ENCODE measurements at places on chromosomes 5 and 9.

GRCh38 chr9:20526500-20527319 is 95.6 kb downstream of the MLLT3 start:
- DNase-seq, result no peak

- DNase-seq, result no peak
Measured at GRCh38 chr5:157549954-157550549, 25.5 kb downstream of the ADAM19 start.

DNA sequence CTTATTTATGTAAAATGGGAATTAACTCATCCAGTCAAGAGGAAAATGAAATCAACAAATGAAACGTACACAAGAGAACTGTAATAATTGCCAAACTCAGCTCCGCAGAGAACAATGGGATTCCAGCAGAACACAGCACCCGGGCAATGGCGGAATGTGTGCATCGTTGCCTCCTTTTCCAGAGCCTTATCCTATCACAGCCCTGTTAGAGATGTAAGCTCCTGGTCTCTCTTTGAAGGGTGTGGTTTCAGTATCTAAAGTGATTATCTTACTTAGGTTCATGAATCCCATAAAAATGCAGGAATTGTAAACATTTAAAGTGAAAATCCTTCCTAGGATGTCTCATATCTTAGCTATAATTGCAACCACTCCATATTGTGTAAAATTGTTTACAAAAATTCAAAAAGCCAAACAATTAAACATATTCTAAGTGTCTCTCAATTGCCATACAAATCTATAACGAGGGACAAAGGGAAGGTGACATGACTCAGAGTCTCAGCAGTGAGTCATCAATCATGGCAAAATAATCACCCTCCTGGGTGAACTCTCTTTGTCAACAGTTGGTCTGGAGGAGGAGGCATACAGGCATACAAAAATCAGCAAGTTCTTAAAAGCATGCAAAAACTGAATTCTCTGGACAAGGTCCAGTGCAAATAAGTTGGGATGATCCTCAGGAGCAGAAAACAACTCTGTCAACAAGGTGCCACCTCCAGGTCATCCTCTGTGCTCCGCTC is 22.6 kb downstream of the SEMA5A start:
- DNase-seq, result no peak

DNA sequence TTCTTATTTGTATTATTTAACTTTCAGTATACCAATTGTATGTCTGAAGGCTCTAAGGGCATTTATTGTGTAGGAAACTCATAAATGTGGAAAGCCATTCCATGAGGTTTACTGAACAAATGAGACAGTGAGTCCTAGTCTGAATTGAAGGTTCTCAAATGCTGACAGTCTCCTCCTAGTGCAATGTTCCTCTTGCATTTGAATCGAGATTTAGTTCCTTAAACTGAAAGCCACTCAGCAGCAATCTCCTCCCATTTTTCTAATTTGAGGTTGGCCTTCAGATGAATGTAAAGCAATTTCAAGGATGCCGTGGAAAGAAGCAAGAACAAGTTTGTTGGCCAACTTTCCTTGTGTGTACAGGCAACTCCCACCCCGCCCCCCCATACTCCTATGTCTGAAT is 493.2 kb upstream of the KLF4 start:
- peak; percentile 46 for DNase-seq

DNA sequence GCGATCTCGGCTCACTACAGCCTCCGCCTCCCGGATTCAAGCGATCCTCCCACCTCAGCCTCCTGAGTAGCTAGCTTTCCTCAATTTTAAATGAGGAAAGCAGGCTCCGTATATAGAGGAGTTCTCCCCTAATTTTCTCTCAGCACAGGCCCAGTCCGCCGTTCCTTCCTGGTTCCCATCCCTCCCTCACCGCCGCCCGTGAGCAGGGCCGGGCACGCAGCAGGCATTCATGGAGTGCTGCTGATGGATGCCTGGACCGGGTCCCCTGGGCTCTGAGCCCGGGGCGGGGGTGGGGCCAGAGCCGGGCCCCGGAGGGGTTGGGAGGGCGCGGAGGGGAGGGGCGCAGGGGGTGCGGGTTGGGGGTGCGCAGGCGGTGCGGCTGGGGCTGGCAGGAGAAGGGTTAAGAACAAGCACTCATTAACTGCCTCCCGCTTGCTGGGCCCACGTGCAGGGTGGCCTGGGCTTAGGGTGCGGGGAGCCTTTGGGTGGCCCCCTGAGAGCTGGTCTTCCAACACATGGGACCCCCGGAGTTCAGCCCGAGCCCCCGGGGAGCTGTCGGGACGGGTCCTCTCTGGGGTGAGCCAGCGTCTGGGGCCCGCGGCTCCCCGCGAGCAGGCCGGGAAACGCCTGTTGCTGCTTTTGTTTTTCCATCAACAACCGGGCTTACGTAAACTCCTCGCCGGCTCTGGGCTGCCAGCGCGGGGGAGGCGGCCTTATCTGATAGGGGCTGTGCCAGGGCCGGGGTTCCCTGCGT is 33.7 kb downstream of the LHX2 start:
- peak; percentile 58 for DNase-seq

DNA sequence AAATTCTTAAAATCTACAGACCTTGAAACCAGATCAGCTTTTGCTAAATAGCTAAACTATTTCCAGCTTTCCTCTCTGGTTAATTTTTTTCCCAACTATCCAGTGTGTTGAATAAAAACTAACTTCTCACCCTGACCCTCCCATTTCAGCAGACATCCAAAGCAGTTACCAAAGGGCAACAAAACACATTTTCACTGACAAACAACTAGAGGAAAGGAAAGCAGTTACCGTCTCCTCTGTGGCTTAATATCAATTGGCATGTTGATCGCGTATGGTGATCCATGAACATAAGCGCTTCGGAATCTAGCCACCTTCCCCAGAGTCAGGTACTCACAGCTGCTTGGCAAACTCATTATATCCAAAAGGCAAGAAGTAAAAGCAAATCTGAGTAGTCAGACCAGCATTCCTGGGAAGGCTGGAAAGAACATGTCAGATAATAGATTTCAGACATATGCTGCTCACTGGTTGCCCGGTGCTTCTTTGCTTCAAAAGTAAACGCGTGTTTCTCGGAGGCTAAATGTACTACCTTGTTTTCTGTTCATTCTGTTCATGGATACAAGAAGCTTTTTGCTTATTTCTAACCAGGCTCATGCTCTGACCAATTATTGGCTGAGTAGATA is 463.4 kb downstream of the PDE4D start:
- DNase-seq, result no peak

DNA sequence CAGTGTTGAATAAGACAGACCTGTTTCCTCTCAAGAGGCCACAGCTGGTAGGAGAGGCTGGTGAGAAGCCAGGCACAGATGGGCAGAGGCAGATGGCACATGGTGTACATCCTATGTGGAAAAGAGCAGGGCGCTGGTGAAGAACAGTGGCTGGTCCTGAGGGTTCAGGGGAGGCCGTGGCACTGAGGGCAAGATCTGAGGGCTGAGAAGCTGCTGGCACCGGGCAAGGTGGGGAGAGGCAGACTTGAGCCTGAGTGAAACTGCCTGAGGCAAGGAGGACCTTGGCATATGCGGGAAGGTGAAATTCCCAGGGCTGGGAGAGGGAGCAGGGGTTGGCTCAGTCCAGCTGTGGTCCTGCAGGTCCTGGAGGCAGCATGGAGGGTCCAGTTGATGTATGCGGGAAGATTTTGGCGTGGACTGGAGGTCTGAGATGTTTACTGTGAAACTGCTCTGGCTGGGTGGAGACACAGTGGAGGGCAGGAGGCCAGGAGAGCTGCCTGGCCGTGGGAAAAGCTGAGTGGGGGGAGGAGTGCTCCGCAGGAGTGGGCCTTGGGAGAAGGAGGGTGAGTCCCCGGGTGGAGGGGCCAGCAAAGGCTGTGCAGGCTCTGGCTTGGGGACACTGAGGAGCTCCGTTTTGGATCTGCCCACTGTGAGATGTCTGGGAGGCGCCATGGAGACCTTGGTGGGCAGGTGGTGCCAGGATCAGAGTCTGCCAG is 2.6 kb downstream of the MAN1B1 start:
- no peak for DNase-seq

- DNase-seq, result no peak
Measured at GRCh38 chr9:89738137-89738932, 133.5 kb downstream of the GADD45G start.

DNA sequence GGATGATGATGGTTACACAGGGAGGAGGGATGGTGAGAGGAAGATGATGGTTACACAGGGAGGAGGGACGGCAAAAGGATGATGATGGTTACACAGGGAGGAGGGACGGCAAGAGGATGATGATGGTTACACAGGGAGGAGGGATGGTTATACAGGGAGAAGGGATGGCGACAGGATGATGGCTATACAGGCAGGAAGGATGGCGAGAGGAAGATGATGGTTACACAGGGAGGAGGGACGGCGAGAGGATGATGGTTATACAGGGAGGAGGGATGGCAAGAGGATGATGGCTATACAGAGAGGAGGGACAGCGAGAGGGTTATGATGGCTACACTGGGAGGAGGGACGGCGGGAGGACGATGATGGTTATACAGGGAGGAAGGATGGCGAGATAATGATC is 64.1 kb upstream of the FCN1 start:
- DNase-seq, result no peak

- DNase-seq, result no peak
Measured at GRCh38 chr5:102834438-102834964, 79.4 kb downstream of the PAM start.

DNA sequence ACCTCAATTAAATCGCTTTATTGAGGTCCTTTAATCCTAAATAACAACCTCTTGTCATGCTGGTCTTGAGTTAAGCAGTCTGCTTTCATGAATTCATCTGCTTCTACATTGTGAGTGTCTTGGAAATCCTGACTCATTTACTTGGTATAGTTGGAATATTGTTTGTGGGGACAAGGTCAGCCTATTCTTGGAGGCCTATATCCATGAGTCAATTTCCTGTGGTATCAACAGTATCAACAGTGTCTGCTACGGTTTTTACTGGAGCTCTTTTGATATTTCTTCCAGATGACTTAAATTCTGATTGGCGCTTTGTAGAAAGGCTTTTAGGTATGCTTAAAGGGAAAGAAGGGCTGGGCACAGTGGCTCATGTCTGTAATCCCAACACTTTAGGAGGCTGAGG is 71.2 kb upstream of the PARP8 start:
- DNase-seq, result no peak

DNA sequence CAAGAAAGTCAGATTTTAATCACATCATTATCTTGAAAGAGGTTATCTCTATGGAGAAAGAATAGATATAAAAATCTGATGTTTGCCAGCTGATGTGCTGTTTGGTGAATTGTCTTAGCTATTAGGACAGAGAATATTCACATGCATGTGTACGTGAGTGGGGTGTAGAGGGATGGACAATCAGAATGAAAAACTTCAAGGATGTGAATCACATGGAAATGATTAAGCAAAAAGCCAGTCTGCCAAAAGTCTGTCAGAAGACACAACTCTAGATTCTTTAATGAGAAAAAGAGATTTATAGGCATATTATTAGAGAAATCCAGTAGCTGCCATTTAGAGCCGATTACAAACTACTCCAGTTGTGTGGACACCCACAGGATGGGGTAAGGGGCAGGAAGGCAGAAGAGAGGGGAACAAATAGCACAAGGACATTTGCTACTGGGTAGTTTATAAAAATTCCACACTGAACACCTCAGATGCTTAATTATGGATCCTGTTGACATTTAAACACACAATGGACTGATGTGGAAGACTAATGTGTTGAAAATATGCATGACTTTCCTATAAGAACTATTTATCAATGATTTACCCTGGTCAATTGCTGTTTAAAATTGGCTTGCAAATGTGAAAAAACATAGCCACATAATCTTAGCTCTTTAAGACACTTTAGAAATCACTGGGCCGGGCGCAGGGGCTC is 127.4 kb downstream of the PTTG1 start:
- DNase-seq, result no peak

DNA sequence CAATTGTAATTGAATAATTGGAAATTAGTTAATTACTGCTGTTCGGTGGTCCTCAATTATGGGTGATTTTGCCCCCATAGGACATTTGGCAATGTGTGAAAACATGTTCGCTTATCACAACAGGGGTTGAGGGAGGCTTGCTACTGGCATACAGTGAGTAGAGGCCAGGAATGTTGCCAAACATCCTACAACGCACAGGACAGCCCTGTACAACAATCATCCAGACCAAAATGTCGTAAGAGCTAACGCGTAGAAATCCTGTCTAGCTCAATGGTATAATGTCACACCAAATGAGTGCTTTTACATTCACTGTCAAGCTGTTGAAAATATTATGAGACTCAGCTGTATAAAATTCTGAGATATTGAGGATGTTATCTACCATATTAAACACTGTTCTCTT is 464.4 kb upstream of the TUSC1 start:
- DNase-seq, result no peak

- DNase-seq, result no peak
Measured at GRCh38 chr5:170315154-170315553, 17.6 kb upstream of the LCP2 start.

GRCh38 chr9:94014920-94015319 is 59.8 kb upstream of the BARX1 start:
- DNase-seq, result no peak

DNA sequence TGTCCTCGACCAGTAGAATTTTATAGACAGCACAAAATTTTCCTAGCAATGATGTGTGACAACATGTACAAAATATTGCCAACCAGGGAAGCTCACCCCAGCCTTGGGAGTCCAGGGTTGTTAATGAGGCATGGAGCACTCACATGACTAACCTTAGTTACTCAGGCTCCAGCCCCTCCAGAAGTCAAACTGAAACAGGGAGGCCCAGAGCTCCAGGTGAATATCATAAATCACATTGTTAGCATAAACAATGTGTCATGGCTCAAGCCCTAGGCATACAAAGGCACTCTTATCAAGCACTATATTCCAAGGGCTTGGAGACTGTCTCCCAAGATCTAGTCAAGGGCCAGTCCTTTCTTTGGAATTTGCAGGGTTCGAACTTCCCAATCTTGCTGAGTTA is 44.4 kb downstream of the TNFAIP8 start:
- DNase-seq, result no peak

Measured in suppressor macrophage (primary cell).